ENCODE measurements at places on chromosomes 12 and 14. TPM values are rescaled to one million over a fixed set of nuclear protein-coding genes. Genes with fewer than 3 reads are reported as not detected.

DNA sequence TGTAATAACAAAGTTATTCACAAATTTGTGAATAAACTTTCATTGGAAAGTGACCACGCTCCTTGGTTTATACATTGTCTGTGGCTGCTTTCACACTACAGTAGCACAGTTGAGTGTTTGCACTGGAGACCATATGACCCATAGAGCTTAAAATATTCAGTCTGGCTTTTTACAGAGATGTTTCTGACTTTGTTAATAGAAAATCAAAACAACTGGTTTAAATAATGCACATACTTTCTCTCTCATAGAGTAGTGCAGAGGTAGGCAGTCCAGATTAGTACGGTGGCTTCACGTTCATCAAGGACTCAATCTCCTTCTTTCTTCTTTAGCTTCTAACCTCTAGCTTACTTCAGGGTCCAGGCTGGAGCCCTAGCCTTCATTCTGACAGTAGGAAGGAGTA is 36.2 kb downstream of the PSEN1 start:
- no peak for DNase-seq

DNA sequence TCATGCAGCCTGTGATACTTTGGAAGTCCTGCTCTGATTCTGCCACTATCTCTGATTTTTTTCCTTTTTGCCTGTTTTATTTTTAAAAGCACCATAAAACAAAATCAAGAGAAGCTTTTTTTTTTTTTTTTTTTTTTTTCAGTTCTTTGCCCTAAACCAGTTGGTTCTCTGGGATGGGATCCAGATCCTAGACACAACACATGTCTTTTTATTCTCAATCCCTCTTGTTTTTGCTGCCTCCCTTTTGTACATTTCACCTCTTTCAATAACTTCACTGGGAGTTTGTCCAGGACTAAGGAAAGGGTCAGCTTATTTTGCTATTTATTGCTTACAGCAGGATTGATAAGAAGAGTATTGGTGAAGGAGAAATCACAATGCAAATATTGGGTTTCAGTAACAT is 139.4 kb downstream of the GRIP1 start:
- DNase-seq = no peak

GRCh38 chr12:30002677-30003076 is 218.9 kb upstream of the TMTC1 start:
- no peak for DNase-seq

Gene OTOGL
- 1.7 TPM for total RNA-seq

Gene MANSC4
- total RNA-seq = not detected

GRCh38 chr12:74656251-74656650 is 118.6 kb downstream of the ATXN7L3B start:
- no peak for DNase-seq

Gene LHX5
- not detected for total RNA-seq

Gene KCNK13
- not detected for total RNA-seq
